Activated T-helper 1 cell treated with anti-CD3 and anti-CD28 coated beads, Interleukin-2, amount 50 U/mL, for 16 hours (primary cell): ENCODE measurements at places on chromosomes 16 and 17.
A peak's percentile ranks its signal among the peaks of the same experiment; 100 is the strongest.

DNA sequence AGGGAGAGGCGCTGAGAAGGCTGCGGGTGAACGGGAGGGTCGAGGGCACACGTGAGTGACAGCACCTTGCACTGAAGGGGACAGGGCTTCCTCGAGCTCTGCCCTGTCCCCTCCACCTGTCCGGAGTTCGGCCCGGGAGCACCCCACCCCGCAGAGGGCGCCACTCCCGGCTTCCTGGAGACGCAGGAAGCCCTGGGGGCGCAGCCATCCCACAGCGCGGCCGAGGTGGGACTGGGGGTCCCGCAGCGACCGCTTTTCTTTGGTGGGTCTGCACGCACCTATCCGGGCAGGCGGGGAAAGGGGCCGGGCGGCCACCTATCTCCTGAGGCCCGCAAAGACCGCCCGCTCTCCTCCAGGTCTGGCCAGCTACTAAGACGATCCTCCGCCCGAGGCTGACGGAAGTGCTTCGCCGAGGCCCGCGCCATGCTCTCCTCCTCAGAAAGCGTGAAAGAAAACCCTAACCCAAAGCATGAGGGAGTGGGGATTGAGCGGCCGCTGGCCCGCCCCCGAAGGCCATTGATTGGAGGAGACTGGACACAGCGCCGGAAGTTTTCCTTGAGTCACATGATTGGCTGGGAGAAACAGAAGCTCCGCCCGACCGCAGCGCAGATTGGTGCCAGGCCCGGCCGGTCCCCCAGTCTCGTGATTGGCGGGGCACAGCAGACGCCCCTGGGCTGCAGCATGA, 34.4 kb downstream of the DDX19A start:
- peak; percentile 91 for DNase-seq

DNA sequence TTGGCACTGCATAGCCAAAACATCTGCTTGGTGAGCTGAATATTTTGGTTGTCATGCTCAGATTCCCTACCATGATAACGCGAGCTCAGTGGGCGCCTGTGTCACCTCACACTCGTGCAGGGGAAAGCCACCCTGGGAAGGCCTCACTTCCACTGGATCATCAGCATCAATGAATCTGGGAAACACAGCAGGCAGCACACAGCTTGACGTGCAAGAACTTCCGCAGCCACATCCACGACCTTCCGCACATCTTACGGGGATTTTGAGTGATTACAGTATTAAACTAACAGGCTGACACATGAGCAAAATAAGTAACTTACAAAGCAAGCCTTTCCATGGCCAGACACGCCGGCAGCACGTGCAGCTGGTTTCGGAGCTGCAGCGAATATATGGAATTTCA, 54.7 kb upstream of the FOXF1 start:
- DNase-seq, result no peak

GRCh38 chr16:13798211-13798610, 121.7 kb upstream of the ERCC4 start:
- no peak for DNase-seq

DNA sequence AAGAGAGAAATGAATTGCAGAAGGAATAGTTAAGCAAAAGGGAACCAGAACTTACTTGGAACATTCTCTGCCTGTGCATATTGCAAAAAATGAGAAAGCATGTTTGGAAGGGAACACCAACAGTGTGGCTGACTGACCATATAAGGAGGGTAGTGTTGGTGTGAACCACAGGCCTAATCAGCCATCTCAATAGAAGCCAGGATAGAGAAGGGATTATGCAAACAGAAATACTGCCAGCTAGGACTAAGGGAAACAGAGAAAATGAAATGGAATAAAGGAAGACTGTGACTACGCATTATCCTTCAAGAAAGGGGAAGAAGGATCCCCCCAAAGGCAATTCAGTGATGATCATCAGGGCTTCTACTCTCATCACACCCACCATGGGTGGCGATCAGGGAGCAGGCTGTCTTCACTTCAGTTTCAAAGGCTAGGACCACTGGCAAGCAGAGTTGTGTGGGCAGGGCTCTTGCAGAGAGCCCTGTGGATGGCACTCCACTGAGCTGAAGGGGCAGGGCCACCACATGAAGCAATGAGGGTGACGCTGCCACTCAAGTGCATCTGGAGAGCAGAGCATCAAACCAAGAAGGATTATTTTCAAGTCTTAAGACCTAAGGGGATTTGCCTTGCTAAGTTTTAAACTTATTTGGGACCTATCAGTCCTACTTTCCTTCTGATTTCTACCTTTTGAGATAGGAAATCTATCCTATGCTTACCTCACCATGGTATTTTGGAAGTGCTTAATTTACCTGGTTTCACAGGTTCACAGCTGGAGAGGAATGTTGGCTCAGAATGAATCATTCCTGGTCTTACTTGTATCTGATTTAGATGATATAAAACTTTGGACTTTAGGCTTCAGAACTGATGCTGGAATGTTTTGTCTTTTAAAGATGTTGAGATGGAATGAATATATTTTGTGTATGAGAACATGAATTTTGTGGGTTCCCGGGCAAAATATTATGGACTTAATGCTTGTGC, 140.5 kb downstream of the SSH2 start:
- no peak for DNase-seq

GRCh38 chr17:56623383-56623782, 29.9 kb downstream of the NOG start:
- DNase-seq, result no peak

- peak; percentile 15 for DNase-seq
These were observed 16.6 kb downstream of the COPRS start for GRCh38 chr17:31842195-31843069.

DNA sequence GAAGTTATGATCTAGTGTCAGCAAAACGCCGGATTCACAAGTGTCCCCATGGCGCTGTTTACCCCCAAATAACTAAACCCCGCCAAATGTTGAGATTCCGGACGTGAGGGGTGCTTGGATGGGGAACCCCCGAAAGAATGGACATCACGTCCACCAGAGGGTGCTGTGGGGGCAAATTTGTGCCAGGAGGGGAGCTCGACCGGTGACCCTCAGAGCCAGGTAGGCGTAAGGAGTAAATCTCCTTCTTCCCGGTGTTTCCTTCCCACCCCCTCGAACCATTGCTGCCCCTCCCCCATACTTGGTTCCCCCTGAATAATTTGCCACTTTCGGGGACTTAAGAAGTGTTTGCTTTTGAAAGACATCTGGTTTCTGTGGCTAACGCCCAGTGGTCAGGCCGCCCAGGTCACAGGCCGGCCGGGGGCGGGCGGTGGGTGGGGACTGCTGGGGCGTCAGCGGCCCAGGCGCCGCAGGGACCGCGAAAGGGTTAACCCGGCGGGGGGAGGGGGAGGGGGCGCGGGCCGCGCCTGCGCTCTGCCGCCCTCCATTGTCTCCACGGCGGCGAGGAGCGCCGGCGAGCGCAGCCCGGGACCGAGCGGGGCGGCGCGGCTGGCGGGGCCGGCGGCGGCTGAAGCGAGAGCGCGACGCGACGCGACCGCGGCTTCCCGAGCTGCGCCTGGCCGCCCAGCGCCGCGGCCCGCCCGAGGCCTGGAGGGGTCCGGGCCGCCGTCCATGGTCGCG, at the start of gene ZNRF1:
TSS of gene ZNRF1 (plus strand) at position 544 of the 738 bp plus-strand sequence. CDS start 648 bp downstream, outside the sequence.
- peak; percentile 61 for DNase-seq

DNA sequence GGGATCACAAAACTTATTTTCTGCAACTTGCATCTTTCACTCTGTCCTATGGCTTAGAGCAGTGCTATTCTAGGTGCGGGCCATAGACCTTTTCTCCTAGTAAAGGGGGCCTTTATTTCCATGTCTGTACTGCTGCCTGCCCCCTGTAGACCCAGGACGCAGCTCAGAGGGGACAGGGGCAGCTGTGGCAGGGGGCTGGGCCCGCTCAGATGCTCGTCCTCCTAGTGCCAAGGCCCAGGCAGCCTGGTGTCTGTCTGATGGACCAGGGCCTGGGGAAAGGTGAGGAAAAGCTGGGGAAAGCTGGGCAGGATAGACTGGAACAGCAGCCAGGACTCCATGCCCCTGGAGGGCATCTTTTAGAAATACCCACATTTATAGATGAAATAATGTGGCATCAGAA, 25.6 kb downstream of the VAC14 start:
- DNase-seq, result no peak

GRCh38 chr17:80730739-80731138, 186.1 kb downstream of the RPTOR start:
- DNase-seq, result no peak

GRCh38 chr16:7716660-7717550, 384.3 kb downstream of the RBFOX1 start:
- DNase-seq, result no peak

DNA sequence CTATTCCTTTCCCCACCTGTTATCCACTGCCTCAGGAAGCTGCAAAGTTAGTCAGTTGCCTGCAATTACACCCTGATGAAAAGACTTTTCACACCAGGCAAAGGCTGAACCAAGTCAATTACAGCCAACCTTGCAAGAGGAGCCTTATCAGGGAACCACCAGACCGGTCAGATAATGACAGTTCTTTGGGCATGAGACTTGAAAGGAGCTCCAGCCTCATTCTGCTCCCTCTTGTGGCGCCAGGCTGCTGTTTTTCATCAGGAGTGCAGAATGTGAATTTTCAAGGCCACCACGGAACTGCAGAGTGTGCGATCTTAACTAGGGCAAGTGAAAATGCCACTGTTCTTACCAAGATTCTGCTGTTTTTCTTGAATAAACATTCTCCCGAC, 22.5 kb downstream of the DNAI2 start:
- no peak for DNase-seq

GRCh38 chr16:17138801-17139200, 332.0 kb downstream of the XYLT1 start:
- DNase-seq, result no peak

- DNase-seq, result no peak
These were observed 19.5 kb downstream of the USP7 start for GRCh38 chr16:8943966-8944759.

DNA sequence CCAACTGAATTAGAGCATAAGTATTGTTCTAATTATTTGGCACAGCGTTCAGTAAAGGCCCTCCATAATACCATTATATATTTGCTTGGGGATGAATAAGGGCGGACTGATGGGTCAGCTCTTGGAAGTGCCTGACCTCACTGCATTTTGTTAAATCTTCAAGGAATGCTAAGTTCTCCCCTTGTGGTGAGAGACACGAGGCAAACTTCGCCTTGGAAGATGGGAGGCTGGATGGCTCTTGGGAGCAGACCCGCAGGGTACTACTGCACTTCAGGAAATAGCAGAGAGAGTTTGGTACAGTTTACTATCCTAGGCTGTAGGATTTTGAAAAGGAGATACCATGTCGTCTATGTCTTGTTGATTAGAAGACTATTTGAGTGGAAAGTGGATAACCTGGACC, 87.0 kb upstream of the RPRML start:
- DNase-seq, result no peak

GRCh38 chr17:11278186-11278991, 37.4 kb downstream of the SHISA6 start:
- no peak for DNase-seq

- DNase-seq, result no peak
These were observed 11.5 kb upstream of the CDK5R1 start for GRCh38 chr17:32475258-32475657.

DNA sequence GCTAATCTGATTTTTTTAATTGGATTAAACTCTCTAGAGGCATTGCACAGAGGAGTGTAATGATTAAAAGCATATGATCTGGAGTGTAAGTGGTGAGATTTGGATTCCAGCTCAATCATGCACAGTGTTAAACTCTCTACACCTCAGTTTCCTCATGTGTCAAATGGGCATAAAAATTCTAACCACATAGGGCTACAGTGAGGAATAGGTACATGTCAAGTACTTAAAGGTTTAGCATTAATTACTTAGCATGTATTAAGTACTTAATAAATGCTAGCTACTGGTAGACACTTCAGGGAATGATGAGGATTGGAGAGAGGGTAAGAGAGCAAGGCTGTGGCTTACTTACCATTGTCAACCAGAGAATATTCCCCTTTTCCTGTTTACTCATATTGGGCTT, 17.1 kb downstream of the ERI2 start:
- no peak for DNase-seq

- DNase-seq, result no peak
These were observed 527 bp upstream of the UBE2Z start for GRCh38 chr17:48907713-48908046.

DNA sequence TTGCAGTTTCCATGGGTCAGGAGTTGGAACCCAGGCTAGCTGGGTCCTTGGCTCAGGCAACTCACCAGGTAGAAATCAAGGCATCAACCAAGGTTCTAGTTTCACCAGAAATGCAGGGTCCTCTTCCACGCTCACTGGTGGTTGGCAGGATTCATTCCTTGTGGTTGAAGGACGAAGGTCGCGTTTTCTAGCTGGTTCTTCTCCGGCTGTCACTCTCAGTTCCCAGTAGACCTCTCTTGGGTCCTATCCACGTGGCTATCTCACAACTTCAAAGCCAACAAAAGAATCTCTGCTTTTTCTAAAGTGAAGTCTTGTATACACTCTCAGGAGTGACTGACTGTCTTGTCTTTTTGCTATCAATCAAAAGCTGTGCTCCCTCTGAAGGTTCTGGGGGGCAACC, 146.3 kb upstream of the NOL11 start:
- DNase-seq, result no peak

DNA sequence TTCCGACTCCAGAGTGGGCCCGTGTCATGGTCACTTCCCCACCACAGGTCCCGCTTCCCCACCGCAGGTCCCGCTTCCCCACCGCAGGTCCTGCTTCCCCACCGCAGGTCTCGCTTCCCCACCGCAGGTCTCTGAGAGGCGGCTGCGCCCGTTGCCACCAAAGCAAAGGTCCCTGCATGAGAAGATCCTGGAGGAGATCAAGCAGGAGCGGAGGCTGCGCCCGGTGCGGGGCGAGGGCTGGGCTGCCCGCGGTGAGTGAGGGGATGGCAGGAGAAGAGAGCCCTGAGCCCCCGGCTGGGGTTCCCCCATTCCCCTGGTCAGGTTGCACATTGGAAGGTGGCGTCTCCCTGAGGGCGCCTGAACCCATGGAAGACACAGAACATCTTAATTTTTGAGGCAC, 17.4 kb upstream of the TCF25 start:
- no peak for DNase-seq

DNA sequence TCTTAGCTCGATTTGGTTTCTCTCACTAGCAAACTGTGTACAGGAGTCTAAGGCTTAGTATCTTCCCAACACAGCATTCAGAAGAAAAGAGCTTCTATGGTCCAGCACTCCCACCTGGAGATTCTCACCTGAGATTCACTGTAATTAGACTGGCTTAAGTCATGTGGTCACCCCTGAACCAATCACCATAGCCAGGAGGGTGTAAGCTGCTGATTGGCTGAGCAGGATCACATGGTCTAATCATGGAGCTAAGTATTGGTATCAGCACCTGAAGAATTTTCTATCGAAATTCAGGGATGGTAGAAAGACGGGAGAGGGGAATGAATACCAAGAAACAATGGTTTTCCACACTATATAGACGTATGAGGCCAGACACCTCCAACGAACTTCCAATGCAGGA, 359.8 kb upstream of the ERCC4 start:
- no peak for DNase-seq

DNA sequence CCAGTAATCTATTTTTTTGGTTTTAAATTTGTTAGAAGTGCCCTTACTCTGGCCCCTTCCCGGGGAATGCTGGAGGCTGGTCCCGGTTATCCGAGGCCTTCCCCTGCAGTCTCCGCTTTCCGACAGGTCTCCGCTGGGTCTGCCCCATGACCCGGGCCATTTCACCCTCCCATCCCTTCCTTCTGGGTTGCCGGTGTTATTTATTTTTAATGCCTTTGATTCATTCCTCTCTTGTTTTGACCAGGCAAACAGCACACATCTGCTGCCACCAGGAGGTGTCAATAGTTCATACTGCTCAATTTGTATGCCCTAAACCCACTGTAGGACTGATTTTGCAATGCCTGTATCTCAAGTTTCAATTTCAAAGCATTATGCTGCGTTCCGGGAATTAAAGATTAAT, 113.2 kb upstream of the IRX5 start:
- no peak for DNase-seq
